ENCODE measurements at places on chromosomes 3 and 15.

- DNase-seq: no peak
Observed at GRCh38 chr3:37812499-37812896, 49.2 kb upstream of the CTDSPL start.

DNA sequence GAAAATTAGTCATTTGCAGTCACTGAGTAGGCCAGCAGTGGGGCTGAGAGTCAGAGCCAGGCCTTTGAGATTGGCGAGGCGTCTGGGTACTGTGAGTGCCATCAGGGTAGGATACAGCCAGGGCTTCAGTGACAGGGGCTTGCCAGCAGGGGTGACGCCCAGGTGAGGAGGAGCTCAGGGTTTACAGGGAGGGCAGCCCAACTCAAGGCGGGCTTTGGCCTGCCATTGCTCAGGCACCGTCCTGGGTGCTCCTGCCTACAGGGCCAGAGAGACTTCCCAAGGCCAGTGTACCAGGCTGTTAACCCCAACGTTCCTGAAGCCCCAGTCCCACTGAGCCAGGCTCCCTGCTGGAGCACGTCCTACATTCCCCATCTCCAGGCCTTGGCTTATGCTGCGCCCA, 152.0 kb downstream of the FBLN2 start:
- DNase-seq: no peak

GRCh38 chr3:73419179-73419803, 205.4 kb downstream of the PDZRN3 start:
- no peak for DNase-seq

DNA sequence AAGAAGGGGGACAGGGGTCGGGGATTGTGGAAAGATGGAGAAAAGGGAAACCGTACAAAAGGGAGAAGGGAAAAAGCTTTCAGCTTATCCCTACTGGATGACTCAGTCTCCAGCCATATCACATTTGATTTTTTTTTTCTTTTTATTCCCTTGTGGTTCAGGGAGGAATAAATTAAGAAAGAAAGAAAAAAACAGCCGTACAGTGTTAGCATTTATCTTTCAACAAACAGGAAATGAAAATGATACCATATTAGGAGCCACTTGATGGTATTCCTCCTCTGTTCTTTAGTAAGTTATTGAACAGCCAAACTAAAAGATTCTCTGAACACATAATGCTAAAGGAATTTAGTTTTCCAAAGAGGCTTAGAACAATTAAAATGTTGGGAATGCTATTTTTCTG, 594.4 kb downstream of the FOXP1 start:
- no peak for DNase-seq
